Mesenteric fat pad (tissue), 1 donor: ENCODE measurements at places on chromosomes 12 and 14.

DNA sequence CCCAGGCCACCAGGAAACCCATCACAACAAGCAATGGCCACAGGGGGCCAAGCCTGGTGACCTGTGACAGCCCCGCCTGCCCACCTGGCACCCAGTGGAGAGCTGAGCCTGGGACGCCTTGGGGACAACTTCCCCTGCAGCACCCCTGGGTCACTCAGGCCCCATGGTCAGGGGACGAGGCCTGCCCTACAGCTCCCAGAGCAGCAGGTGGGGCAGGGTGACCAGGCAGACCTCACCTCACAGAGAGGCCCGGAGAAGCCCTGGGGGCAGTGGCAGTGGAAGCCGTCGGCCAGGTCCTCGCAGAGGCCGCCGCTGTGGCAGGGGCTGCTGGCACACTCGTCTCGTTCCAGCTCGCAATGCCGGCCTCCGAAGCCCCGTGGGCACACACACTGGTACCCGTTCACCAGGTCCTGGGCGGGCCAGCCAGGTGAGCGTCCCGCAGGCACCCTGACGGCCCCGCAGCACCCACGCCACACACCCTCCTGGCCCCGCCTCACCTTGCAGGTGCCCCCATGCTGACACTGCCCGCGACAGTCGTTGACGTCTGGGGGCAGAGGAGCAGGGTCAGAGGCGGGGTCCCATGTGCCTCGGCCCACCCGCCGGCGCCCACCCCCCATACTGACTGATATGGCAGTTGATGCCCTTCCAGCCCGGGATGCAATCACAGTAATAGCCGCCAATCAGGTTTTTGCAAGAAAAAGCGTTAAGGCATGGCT lies 18.1 kb downstream of the JAG2 start:
- DNase-seq, result no peak

GRCh38 chr12:27667540-27667939 lies 28.7 kb upstream of the REP15 start:
- DNase-seq, result no peak

DNA sequence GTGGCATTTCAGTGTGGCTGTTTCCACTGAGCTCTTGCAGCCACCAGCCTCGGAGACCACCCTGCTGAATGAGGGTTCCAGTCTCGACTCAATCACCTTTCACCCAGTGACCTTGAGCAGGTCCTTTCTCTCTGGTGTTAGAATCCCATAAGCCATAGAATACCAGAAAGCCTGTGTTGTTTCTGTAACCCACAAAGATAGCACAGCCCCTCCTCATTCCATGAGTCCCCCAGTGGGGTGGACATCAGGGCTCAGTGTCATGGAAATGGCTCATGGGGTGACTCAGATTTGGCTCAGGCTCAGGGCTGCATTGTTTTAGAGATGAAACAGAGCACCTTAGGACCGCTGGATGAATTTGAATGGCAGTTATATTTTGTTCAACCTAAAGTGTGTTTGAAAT lies 171.5 kb downstream of the PTPN11 start:
- DNase-seq, result no peak

GRCh38 chr12:120841525-120841924 lies 62.6 kb downstream of the SPPL3 start:
- DNase-seq, result no peak

- peak; percentile 98 for DNase-seq
Observed at GRCh38 chr14:75427482-75428229, at the start of gene JDP2. Gene JDP2, plus strand, starts transcription at chr14:75428022. Its CDS starts 9,899 bp downstream, at chr14:75437921.

- no peak for DNase-seq
Observed at GRCh38 chr12:666066-666465, 2.8 kb upstream of the NINJ2 start.

GRCh38 chr12:88375306-88376305 lies 204.7 kb downstream of the KITLG start:
- DNase-seq, result no peak

DNA sequence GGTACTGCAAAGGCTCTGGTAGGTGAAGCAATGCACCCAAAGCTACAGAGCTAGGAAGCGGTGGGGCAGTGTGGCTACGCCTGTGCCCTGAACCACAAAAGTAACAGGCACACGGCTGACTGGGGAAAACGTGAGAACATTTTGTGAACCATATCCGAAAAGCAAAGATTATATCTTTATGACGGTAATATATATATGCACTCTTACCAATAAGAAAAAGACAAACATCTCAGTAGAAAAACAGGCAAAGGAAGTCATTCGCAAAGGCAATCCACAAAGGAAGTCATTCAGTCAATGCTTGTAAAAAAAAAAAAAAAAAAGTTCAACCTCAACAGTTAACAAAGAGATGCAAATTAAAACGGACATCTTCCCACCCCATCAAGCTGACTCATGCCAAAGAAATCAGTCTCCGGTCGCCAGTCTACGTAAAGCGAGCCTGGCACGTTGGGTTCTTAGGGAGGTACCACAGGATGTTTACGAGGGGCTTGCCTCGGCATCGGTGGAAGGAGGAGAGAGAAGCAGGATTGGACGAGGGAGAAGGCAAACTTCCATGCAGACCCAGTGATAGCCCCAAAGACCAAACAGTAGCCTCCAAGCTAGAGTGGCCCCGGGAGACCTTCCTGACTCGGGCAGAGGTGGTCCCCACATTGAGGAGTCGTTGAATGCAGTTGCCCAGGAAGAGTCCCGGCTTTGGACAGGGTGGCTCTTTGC lies 39.4 kb upstream of the PPP2R5C start:
- DNase-seq, result peak; percentile 84

DNA sequence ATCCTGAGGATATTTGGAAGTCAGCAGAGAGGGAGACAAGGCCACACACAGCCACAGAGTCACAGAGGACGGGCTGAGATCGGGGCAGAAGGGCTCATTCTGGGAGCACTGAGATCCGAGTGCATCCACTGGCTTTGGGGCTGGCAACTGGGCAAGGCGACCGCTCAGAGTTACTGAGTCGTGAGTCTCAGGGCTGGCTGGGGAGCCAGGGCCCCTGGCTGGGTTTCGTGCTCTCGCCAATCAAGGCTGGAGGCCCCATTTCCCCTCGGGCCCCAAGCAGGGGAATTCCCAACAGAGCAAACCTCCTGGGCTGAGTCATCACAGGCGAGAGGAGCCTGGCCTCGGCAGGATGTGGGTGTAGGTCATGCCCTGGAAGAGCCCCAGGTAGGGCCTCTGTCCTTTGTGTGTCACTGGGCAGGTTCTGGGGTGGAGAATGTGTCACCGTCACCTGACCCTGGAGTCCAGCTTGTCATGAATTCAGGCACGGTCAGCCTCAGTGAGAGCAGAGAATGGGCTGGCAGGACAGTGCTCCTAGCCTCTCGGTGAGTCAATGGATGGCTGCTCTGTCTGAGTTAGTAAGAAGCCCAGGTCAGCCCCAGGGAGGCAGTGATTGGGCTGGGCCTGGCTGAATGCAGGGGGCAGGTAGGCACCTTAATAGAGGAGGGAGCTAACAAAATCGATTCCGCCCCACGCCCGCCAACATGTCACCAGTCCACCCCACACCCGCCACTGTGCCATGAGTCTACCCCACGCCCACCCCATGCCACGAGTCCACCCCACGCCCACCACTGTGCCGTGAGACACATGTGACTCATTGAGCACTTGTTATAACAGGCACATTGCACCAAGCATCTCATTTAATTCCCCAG lies 16.9 kb downstream of the ASB2 start:
- no peak for DNase-seq

DNA sequence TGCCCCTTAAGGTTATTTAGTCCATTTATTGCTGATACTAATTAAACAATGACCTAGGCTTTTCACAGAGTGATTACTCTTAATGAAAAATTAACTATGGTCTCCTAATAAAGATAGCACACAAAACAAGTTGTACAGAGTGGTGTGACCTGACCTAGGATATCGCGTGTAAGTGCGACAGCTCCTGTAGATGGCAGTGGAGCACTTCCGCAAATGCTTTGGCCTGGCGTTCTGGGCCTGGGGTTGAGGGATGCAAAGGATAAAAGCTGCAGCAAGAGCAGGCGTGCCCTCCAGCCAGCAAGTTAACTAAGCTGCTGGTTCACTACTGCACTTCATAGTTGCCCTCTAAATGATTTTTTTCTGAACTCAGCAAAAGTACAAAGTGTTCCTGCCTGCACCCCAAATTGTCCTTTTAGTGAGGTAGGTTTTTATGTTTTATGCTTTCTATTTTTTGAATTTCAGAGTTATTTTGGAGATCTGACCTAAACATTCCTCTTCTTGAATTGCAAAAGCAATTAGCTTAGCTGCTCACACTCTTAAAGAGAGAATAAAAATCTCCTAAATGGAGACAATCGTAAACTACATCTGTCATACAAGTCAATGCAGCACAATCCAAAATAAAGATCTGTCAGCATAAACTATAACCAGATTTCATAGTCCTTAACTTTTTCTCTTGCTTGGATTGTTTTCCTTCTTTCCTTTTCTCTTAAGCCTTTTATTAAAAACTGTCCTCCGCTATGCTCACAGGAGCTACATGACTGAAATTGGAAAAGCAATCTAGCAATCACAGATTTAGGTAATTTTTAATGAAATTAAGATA lies 379.6 kb downstream of the LRIG3 start:
- DNase-seq, result peak; percentile 87

GRCh38 chr12:47946413-47947323 lies 16.7 kb upstream of the TMEM106C start:
- no peak for DNase-seq

- no peak for DNase-seq
Observed at GRCh38 chr14:71361336-71361735, 454.1 kb downstream of the PCNX1 start.

- DNase-seq, result no peak
Observed at GRCh38 chr14:80862983-80863382, 78.6 kb downstream of the CEP128 start.

GRCh38 chr12:65594409-65594808 lies 229.9 kb upstream of the HMGA2 start:
- DNase-seq, result no peak
